A549 treated with CORT108297 at 1 μM for 4 hours (cell line): ENCODE measurements at places on chromosomes 3 and 15. TPM values are rescaled to one million over a fixed set of nuclear protein-coding genes. Genes with fewer than 3 reads are reported as not detected.

Gene RBP2
- not detected in 5 replicates for total RNA-seq

Gene GOLGA6L7
- not detected in 5 replicates for total RNA-seq

Gene OSBPL10
- total RNA-seq: 13.0 to 21.0 TPM (median 17.5 TPM) in 5 replicates

Gene UCN2
- total RNA-seq: 6.9 to 11.3 TPM (median 9.7 TPM) in 5 replicates

Gene TRAT1
- not detected in 5 replicates for total RNA-seq

Gene ZNF620
- 1.1 to 1.9 TPM (median 1.6 TPM) in 5 replicates for total RNA-seq

Gene KLHL18
- 15.7 to 20.1 TPM (median 19.0 TPM) in 5 replicates for total RNA-seq

Gene DNAH12
- total RNA-seq: 0.03 to 0.15 TPM (median 0.13 TPM) in 5 replicates

Gene OXTR
- 9.1 to 11.4 TPM (median 10.4 TPM) in 5 replicates for total RNA-seq

Gene IGSF11
- total RNA-seq: 3.0 to 6.1 TPM (median 5.6 TPM) in 5 replicates

Gene RSL24D1
- 95.5 to 119 TPM (median 98.6 TPM) in 5 replicates for total RNA-seq
